ENCODE measurements at places on chromosomes 12 and 14. TPM values are rescaled to one million over a fixed set of nuclear protein-coding genes. Genes with fewer than 3 reads are reported as not detected.

DNA sequence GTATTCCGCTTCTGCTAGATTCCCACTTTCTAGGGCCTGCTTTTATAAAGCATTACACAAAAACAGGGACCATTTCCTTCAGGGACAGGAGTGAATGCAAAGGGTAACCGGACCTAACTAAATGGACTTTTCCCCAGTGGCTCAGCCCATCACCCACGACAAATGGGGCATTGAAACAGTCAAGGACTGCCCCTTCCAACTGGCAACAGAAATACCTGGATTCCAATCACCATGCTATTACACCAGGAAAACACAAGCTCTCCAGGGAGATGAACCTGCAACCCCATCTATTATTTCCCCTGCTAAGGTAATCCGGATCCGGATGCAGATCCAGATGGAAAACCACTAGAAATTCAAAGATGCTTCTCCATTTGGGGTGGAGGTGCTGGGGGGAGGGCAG, 1.0 kb downstream of the MPHOSPH9 start:
- no peak for DNase-seq

DNA sequence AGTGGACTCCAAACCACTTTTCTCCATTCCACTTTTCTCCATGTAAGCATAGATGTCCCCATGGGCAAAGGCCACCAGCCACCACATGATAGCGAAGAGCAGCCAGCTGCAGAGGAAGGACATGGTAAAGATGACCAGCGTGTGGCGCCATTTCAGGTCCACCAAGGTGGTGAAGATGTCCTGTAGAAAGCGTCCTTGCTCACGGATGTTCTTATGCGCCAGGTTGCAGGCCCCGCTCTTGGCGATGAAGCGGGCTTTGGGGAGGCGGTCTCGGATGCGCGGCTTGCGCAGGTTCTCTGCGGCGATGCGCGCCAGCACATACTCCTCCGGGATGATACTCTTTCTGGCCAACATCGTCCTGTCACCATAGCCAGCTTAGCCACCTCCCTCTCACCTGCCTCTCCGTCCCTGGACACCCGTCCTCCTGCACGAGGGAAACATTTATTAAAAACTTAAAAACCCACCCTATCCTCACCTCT, 1.2 kb downstream of the KCNJ8 start:
- no peak for DNase-seq

GRCh38 chr14:62736048-62737043, 308.9 kb downstream of the KCNH5 start:
- DNase-seq = no peak

- DNase-seq = peak; percentile 78
Observed at GRCh38 chr12:120252071-120252906, 13.2 kb downstream of the PXN start.

DNA sequence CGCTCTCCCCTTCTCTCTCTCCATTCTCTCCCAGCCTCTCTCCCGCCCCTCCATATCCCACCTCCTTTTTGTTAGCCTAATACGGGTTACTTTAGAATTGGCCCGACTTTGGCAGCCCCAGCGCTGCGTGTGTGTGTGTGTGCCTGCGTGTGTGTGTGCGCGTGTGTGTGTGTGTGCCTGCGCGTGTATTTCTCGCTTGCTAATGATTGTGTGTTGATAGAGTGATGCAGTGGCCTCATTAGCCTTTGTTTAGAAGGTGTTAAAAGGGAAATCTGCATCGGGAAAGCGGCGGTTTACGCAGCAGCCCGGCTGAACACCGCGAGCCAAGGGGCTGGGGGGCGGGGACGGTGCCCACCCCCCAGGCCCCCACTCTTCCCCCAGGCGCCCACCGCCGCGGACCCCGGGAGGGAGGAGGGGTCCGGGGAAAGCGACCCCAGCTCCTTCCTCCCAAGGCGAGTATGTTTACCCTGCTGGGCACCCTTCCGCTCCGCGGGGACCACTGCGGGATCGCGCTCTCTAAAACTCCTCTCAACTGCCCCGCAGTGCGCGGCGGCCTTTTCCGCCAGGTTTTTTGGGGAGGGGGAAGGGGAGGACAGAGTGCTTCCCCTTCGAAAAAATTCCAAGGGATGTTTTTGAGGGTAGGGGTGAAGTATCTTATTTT, 6.8 kb upstream of the LHX5 start:
- no peak for DNase-seq

DNA sequence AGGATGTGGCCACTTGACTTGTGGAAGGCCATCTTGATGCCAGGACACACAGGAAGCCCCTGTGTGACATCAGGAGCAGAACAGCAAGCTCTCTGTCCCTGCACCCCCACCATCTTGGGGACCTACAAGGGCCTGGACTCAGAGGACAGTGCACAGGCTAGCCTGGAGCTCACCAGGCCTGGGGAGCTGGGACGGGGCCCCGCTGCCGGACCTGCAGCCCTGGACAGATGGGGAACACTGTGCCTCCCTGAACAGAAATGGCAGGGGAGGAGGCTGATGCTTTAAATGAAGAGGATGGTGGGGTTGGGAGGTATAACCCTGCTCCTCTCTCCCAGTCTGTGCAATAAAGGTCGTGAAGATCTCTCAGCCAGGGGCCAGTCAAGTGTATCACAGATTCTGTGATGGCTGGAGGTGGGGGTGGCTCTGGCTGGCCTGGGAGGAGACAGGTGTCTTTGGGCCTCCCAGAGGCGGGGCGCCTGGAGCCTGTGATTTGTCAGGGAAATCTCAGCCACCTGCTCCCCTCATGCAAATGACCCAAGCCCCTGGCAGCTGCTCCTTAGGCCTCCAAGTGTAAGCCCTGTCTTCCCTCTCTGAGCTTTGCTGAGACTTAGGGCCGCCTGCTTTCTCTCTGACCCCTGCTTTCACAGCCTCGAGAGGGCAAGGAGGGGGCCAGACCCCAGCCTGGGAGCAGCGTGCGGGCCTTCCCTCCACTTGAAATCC, 1.1 kb upstream of the GNB3 start:
- no peak for DNase-seq

GRCh38 chr12:96192926-96193573, 1.1 kb upstream of the ELK3 start:
- DNase-seq = no peak

DNA sequence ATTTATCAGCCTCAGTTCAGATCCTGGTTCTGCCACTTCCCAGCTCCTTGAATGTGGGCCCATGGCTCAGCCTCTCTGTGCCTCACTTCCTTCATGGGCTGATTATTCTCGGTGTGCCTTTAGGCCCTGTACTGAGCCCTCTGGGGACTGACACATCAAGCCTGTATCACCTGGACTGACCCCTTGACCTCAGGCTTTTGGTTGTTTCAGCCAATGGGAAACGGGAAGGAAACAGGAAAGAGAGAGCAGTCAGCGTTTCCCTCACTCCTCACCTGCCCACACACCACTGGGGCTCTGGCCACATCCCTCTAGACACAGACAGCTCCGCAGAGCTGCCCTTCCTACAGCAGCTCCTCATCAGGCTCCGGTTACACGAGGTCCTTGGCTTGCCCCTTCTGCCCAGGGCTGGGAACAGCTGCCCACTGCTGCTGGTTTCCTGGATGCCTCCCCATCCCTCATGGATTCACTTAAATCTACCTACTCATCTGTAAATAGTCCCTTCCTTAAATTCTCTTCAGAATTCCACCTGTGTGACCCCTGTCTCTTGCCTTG, 37.0 kb upstream of the ITPR2 start:
- no peak for DNase-seq

GRCh38 chr12:132556216-132556615, 54.2 kb downstream of the LRCOL1 start:
- DNase-seq = no peak

GRCh38 chr12:15741082-15741481, 48.1 kb downstream of the EPS8 start:
- no peak for DNase-seq

DNA sequence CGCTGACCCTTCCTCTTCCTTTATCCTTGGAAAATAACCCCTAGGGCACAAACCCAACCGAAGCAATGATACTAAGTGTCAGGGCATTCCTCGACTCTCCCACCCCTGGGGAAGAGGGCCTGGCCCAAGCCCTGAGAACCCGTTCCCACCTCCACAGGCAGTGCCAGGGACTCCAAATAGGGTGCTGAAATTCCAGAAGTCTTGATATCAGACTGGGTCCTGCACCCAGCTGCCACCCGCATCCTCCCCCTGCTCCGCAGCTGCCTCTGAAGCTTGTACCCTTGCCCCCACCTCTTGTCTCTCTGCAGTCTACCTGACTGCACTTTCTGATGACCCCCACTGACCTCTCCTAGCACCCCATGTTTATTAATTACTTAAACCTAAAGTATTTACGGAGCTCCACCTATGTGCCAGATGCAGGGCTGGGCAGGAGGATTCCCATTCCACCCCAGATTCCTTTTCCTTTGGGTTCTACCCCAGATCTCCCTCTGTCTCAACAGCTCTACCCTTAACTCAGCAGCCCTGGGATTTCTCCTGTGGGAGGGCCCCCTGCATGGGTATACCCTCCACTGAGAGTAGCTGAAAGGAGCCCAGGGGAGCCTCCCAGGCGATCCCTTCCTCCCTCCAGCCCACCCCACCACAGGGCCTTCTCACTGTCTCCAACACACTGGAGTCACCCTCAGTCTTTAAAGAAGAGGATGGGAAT, 4.1 kb upstream of the KRT18 start:
- no peak for DNase-seq

DNA sequence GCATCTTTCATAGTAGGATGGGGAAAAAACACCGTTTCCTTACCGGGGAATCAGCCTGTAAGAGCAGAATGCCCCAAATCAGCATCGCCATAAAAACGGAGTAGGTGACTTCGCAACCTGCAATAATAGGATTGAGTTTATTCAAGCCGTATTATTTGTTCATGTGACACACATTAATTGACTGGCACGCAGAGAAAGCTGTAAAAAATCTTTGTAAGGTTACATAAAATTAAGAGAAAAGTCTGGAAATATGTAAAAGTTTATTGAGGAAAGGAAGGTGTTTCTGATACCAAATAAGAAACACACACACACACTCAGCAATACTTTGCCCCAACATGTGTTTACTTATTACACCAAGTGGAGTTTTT, 628 bp upstream of the CAPRIN2 start:
- DNase-seq = no peak

DNA sequence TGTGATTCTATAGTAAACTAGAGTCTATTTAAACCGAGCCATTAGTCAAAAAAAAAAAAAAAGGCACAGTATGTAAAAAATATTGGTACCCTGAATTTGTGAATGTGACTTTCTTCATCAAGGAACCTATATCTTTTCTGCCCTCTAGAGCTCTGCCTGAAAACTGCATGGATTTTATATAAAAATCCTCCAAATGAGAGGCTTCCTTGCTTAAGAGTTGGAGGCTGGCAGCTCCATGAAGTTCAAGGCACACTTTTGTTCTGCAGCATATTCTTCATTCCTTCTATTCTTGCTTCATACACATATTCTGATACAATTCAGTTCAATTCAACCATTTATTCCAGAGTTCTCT, 23.1 kb upstream of the NKX2-8 start:
- no peak for DNase-seq

GRCh38 chr14:101495827-101496775, 65.2 kb upstream of the DIO3 start:
- DNase-seq = no peak

DNA sequence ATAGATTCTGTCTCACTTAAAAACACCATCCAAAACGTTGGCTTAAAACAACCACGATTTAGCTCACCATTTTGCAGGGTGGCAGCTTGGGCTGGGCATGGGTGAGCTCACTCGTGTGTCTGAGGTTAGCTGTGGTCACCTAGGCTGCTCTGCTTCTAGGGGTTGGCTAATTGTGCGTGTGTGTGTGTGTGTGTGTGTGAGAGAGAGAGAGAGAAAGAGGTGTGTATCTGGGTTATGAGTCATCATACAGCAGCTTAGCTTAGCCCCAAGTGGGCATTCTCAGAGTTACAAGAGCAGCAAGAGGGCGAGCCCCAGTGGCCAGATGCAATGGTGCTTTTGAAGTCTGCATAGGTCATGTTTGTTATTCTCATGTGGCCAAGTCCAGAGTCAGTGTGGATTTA, 6.0 kb downstream of the FBXW8 start:
- peak; percentile 5 for DNase-seq

GRCh38 chr14:40981247-40981646, 625.4 kb upstream of the LRFN5 start:
- no peak for DNase-seq

- no peak for DNase-seq
Observed at GRCh38 chr14:106218174-106218573, 691.8 kb downstream of the TMEM121 start.

DNA sequence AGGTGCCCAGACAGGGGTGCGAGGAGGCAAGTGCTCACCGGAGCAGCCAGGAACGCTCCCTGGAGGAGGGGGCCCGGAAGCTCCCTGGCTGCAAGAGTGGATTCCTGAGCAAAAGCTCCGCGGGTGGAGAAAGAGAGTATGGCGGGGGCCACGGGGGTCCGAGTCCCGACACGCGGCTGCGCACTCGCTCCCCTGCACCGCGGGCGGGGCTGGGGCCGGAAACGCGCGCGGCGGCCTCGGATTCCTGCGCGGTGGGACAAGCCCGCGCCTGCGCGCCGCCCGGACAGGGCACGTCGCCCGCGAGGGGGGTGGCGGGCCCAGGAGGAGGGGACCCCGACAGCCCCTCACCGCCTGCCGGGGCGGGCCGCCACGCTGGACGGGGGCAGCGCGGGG, 27.8 kb upstream of the GPR132 start:
- no peak for DNase-seq

GRCh38 chr12:132264086-132265010, 65.0 kb downstream of the GALNT9 start:
- DNase-seq = no peak

- DNase-seq = peak; percentile 21
Observed at GRCh38 chr14:21024585-21025370, at the start of gene NDRG2. TSS of gene NDRG2 (minus strand) at chr14:21025061. CDS start at chr14:21023315, 1,746 bp downstream.

GRCh38 chr14:51596488-51597117, 55.1 kb upstream of the FRMD6 start:
- no peak for DNase-seq

SPTB gene
- not detected for polyA plus RNA-seq

OR4K5 gene
- not detected for polyA plus RNA-seq

KRT82 gene
- polyA plus RNA-seq = not detected

AMDHD1 gene
- 1.0 TPM for polyA plus RNA-seq

TMEM132D gene
- polyA plus RNA-seq = not detected

AICDA gene
- 0.13 TPM for polyA plus RNA-seq

CLEC2A gene
- polyA plus RNA-seq = not detected

TAS2R20 gene
- not detected for polyA plus RNA-seq

OR6S1 gene
- polyA plus RNA-seq = not detected

AKT1 gene
- polyA plus RNA-seq = 180 TPM

EML5 gene
- not detected for polyA plus RNA-seq

KRT5 gene
- not detected for polyA plus RNA-seq

TAS2R46 gene
- not detected for polyA plus RNA-seq

ADAMTS20 gene
- polyA plus RNA-seq = not detected

TMEM117 gene
- 0.42 TPM for polyA plus RNA-seq

ACSM4 gene
- polyA plus RNA-seq = not detected

All from CD14-positive monocyte (primary cell).